ENCODE measurements at places on chromosomes 2 and 18. TPM values are rescaled to one million over a fixed set of nuclear protein-coding genes. Genes with fewer than 3 reads are reported as not detected.

TUBB8B gene
- not detected for total RNA-seq

CAPN13 gene
- not detected for total RNA-seq

DLX1 gene
- total RNA-seq, result 1.0 TPM

BMP10 gene
- total RNA-seq, result not detected

SLC9A4 gene
- total RNA-seq, result not detected

RHBDD1 gene
- total RNA-seq, result 74.9 TPM

ANKRD36C gene
- total RNA-seq, result 74.4 TPM

Measured in Karpas-422 (cell line).